ENCODE measurements at places on chromosomes 13 and 19.

DNA sequence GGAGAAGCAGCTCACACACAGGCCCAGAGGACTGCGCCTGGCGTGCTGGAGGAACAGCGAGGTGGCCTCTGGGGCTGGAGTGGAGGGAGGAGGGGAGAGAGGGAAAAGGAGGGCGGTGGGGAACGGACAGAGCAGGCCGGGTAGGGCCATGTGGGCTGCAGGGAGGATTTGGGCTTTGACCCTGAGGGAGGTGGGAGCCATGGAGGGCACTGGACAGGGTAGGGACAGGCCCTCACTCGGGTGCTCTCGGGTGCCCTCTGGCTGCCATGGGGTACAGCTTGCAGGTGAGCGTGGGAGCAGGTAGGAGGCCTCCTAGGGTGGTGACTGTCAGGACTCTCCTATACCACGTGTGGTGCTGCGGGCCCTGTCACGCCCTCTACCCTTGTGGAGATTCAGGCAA is 22.8 kb downstream of the PLIN4 start:
- no peak for DNase-seq

GRCh38 chr13:20145521-20145920 is 15.3 kb downstream of the GJA3 start:
- DNase-seq = no peak

DNA sequence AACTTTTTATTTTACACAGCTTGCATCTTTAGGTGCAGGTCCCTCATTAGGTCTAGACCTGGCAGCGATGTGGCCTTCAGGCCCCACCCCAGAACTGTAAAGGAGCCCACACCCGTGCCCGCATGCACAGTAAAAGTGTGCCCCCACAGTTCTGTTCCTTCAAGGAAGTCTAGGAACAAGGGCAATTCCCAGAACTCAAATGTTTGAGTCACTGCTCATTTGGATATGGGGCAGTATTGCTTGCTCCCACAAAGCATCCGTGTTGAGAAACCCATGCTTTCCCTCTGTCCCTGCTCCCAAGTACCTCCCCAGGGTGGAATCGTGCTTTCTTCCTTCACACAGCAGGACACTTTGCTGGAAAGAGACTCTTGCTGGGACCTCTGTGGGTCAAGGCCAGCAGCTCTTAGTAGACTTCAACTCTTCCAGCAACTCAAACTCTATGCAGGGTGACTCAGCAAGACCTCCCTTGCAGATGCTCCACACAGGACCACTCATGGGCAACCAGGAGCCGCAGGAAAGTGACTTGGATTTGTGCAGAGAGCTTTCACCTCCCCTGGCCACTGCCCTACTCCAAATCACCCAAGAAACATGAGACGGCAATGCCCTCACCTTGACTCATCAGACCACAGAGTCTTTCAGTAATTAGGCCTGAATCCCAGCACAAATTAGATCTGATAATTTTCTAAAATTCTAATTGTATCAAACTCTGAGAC is 12.3 kb downstream of the SLC7A1 start:
- no peak for DNase-seq

DNA sequence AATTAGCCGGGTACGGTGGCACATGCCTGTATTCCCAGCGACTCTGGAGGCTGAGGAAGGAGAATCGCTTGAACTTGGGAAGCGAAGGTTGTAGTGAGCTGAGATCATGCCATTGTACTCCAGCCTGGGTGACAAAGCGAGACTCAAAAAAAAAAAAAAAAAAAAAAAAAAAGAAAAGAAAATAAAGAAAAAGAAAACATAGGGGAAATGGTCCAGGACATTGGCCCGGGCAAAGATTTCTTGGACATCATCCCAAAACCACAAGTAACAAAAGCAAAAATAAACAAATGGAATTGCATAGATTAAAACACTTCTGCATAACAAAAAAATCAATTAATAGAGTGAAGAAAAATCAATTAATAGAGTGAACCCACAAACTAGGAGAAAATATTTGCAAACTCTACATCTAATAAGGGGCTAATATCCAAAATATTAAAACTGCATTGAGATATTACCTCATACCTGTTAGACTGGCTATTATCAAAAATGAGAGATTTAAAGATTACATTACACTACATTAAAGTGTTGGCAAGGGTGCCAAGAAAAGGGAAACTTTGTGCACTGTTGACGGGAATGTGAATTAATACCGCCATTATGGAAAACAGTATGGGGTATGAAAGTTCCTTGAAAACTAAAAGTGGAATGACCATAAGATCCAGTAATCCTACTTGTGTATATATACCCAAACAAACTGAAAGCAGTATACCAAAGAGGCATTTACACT is 18.5 kb upstream of the ABCC4 start:
- DNase-seq = no peak

DNA sequence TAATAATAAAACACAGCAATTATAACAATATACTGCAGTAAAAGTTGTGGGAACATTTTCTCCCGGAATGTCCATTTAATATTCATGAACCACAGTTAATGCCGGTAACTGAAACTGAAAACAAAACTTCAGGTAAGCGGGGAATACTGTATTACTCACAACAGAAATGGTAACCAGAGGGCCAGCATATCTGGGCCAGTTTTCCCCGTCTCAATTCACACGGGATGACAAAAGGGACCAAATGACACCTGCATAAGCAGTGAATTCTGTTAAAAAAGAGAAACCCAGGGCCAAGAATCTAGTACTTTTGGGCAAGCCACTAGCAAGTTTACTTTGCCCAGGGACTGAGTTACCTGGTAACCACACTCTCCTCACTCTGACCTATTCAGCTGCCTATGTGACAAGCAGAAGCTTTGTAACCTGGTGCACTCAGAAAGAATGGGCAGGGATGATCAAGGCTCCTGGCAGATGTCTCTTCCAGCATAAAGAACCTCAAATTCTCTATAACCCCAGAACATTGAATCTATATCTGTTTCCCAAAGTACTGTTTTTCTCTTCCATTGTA is 1171.2 kb downstream of the DIAPH3 start:
- no peak for DNase-seq

- DNase-seq = no peak
Observed at GRCh38 chr13:111245576-111246384, 74.7 kb upstream of the TEX29 start.

GRCh38 chr13:98100481-98100880 is 42.4 kb upstream of the FARP1 start:
- DNase-seq = no peak
